Esophagus squamous epithelium (tissue), 5 donors: ENCODE measurements at places on chromosomes 12 and 14. TPM values are rescaled to one million over a fixed set of nuclear protein-coding genes. Genes with fewer than 3 reads are reported as not detected.

DNA sequence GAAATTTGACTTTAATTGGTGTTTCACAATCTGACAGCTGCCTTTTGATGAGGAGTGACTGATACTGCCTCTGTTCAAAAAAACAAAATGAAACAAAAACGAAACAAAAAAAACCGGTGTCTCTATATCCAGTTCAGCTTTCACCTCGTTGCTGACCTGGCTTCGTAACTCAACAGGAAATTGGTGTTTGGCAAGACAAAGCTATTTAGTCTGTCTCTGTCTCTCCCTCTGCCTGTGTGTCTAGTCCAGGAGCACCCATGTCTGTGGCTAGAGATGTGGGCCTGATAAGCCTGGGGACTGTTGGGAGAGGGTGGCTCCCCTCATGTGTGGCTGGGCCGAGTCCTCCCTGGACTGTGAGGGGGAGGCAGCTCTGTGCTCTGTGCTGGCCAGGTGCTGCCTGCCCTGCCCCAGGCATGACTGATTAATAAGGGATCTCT, 11.3 kb downstream of the CACNA1C start:
- no peak for DNase-seq

Gene SYT10
- not detected for total RNA-seq

Gene GNB3
- total RNA-seq, result not detected

DNA sequence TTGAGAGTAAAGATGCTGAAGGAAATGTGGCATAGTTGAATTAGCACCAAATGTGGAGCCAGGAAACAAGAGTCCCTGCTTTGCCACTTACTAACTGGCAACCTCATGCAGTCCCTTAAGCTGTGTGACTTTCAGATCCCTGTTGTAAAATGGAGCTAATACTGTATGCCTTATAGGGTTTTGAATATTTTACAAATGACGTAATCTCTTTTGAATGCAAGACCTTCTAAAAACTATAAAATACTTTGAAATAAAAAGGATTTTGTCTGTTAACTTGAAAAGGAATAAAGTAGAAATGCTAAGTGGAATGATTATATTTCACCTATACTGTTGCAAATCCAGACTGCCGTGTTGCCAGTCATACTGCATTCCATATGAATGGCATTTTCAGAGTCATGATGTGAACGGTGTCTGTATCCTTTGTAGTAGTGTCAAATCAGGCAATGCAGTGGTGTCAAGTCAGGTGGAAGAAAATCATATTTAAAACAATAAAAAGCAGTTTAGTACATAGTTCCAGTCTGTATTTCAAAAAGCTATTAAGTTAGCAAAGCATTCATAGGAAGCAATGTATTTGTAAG, 21.3 kb downstream of the KCNA5 start:
- no peak for DNase-seq

DNA sequence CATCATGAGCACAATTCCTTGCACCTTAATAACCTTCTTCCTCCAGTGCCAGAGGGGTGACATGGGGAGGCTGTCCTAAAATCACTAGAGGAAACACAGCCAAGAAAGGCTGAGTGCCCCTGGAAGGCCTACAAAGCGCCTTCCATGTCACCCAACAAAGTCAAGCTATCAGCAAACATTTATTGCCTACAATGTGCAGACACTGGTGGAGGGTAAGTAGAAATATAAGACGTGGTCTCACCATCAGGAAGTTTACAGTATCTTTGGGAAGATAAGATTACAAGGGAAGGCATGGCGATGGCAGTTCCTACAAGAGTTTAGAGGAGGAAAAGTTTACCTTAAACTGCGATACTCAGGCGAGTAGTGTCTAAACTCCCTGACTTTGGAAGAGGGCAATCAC, 27.9 kb downstream of the DMAC2L start:
- DNase-seq, result no peak

DNA sequence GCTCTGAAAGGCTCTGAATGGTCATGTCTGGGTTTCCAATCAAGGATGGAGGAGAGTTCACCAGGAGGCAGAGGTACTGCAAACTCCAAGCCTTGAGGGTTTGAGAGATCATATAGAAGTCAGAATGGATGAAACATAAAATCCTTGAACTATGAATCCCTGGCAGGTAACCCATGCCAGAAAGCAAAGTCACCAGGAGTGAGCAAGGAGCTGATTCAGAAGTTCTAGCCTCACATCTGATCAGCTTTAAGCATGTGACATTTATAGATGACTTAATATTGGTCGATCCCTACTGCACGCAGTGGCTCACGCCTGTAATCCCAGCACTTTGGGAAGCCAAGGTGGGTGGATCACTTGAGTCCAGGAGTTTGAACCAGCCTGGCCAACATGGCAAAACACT, 126.1 kb upstream of the MED13L start:
- no peak for DNase-seq

DNA sequence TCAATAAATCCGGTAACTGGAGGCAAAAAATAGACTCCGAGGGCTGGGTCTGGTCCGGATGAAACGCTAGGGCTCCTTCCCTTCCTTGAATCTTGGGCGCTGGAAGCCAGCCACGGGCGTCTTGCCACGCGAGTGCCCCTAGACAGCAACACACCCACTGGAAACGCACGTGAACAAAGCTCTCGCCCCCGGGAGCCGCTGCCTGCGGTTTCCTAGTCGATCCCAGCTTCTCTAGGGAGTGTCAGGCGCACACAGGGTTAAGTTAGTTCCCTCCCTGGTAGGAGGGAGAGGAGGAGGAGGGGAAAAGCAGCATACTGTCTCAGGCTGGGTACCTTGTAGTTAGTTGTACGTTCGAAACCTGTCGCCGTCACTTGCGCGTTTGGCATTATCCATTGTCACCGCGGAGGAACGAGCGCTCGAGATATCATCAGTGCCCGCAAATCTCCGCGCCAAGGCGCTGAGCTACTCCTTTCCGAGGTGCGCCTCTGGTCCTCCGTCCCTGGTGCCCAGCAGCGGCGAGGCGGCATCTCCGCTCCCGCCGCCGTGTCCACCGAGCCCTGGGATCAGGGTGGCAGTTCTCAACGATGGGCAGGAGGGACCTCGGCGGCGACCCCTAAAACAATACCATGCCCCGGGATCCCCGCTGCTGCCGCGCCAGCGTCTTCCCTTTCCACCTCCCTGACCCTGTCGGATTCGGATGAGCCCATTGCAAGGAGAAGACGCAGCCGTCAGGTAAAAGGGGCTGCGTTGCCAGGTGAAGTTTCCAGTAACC, at the start of gene FLRT2:
Gene FLRT2, plus strand, starts transcription at position 342 of the 772 bp plus-strand sequence. CDS start 91,371 bp downstream, outside the sequence.
- DNase-seq, result no peak
